Chondrocyte (in vitro differentiated cells): ENCODE measurements at places on chromosomes 2 and 18. TPM values are rescaled to one million over a fixed set of nuclear protein-coding genes. Genes with fewer than 3 reads are reported as not detected.

Gene CD302
- total RNA-seq = 6.0 to 10.6 TPM (median 6.4 TPM) in 3 replicates

- no peak for DNase-seq
- no peak overlapping the region for H3K4me3 ChIP-seq
- H3K27me3 ChIP-seq = peaks cover 4% of the 10 kb centered on the region
Observed at GRCh38 chr2:137435162-137435561, 529.1 kb upstream of the HNMT start.

- H3K27me3 ChIP-seq = no peaks in the 10 kb centered on the region
- peaks cover 2% of the 10 kb centered on the region for H3K36me3 ChIP-seq
- DNase-seq = no peak
- H3K27ac ChIP-seq = no peak overlapping the region
- H3K4me3 ChIP-seq = no peak overlapping the region
- no peaks in the 10 kb centered on the region for H3K4me1 ChIP-seq
Observed at GRCh38 chr2:139940686-139941085, 1160.5 kb upstream of the NXPH2 start.

- no peak overlapping the region for H3K4me3 ChIP-seq
- no peak overlapping the region for H3K27ac ChIP-seq
- DNase-seq = no peak
- no peaks in the 10 kb centered on the region for H3K27me3 ChIP-seq
Observed at GRCh38 chr18:27845897-27846296, 331.0 kb downstream of the CDH2 start.

Gene RTP5
- total RNA-seq = not detected in 3 replicates

DNA sequence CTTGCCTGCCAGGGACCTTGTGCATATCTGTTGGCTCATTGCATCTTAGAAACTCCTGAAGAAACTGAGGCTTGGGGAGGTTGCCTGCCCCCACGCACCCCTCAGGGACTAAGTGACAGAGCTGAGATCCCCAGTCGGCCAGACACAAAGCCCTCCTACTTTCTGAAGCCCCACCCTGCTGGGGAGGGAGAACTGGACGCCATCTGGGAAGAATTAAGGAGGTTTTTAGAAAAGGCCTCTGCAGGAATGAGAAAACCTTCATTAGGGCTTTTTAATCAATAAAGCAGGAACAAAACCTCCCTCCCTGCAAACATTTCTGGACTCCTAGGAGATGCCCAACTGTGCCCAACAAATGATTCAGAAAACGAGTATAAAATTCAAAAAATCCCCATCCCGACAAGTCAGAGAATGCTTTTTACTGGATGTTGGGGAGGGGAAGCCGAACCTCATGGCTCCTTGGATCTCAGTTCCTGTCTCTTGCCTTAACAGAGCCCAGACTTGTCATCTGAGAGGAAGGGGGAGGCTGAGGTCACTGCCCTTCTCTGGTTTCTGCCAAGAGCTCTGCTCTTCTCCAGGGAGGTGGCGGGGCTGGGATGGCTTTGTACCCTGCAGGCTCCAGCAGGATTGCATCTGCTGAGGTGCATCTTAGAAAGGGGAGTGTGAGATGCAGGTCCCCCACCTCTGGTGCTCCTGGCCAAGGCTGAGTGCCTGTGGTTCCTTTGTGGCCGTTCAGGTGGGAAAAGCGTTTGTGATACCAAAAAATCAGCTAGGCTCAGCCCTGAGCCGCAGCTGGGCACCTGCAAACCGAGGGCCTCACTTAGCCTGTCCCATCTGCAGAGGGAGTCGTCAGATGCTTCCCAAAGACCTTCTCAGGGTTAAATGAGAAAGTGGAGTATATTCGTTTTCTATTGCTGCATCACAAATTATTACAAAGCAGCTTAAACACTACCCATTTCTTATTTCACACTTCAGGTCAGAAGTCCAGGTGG is 142.4 kb downstream of the ZFP36L2 start:
- peaks cover 76% of the 10 kb centered on the region for H3K4me1 ChIP-seq
- H3K4me3 ChIP-seq = no peak overlapping the region
- peak overlapping the region; percentile 92 for H3K27ac ChIP-seq
- no peaks in the 10 kb centered on the region for H3K36me3 ChIP-seq

DNA sequence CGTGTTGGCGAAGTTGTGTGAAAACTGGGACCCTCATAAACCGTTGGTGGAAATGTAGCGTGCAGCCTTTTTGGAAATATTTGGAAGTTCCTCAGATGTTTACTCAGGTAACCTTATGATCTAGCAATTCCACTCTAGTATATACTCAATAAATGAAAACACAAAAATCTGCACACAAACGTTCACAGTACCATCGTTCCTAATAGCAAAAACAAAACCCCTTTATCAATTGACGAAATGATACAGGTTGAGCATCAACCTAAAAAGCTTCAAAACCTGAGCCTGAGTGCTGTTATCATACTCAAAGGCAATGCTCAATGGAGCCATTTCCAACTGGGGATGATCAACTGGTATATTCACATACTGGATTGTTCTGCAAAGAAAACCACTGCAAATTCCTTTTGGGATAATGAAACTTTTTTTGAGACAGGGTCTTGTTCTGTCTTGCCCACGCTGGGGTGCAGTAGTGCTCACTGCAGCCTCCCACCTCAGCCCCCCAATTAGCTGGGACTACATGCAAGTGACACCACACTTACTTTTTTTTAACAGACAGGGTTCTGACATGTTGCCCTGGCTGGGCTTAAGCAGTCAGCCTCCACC is 777 bp upstream of the C18orf32 start:
- no peaks in the 10 kb centered on the region for H3K27me3 ChIP-seq
- H3K27ac ChIP-seq = peak overlapping the region; percentile 99
- peaks cover 36% of the 10 kb centered on the region for H3K36me3 ChIP-seq
- no peak for DNase-seq
- H3K4me3 ChIP-seq = peak overlapping the region; percentile 94
- H3K4me1 ChIP-seq = peaks cover 63% of the 10 kb centered on the region

DNA sequence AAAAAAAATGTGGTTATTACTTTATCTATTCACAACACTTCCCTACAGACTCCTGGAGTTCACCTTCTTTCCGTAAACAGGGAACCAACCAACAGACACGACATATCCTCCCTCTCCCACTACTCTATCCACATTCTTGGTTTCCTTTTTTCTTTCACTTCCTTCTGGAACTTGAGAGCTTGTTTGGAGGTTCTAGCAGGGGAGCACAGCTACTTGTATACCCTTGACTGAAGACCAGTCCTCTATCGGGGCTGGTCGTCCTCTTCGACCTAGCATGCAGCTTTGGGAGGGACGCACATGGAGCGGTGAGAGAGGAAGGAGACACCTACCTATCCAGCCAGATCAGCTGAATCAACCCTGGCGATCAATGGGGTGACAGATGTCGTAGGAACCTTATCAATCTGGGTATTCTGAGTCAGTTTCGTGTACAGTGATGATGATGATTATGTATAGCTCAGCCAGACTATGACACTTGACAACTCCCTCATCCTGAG is 43.5 kb upstream of the MSH2 start:
- H3K4me3 ChIP-seq = no peak overlapping the region
- H3K27me3 ChIP-seq = no peaks in the 10 kb centered on the region
- H3K4me1 ChIP-seq = peaks cover 14% of the 10 kb centered on the region
- H3K27ac ChIP-seq = no peak overlapping the region
- no peak for DNase-seq

- no peaks in the 10 kb centered on the region for H3K27me3 ChIP-seq
- H3K4me3 ChIP-seq = peak overlapping the region; percentile 97
- peak; percentile 90 for DNase-seq
- H3K27ac ChIP-seq = peak overlapping the region; percentile 100
Observed at GRCh38 chr2:70087702-70088597, 673 bp downstream of the PCBP1 start.

Gene FARP2
- 54.0 to 57.1 TPM (median 56.0 TPM) in 3 replicates for total RNA-seq

- no peak overlapping the region for H3K27ac ChIP-seq
- H3K36me3 ChIP-seq = no peaks in the 10 kb centered on the region
- peaks cover 3% of the 10 kb centered on the region for H3K4me1 ChIP-seq
- no peaks in the 10 kb centered on the region for H3K27me3 ChIP-seq
- DNase-seq = no peak
Observed at GRCh38 chr2:38789691-38790090, 11.7 kb downstream of the GEMIN6 start.

- no peaks in the 10 kb centered on the region for H3K4me1 ChIP-seq
- H3K36me3 ChIP-seq = peaks cover 12% of the 10 kb centered on the region
- H3K4me3 ChIP-seq = no peak overlapping the region
- H3K27me3 ChIP-seq = peaks cover 13% of the 10 kb centered on the region
- DNase-seq = no peak
Observed at GRCh38 chr2:241025639-241026038, 27.2 kb downstream of the SNED1 start.

Gene ARHGEF4
- 6.3 to 12.3 TPM (median 10.6 TPM) in 3 replicates for total RNA-seq

- H3K4me3 ChIP-seq = no peak overlapping the region
- peaks cover 4% of the 10 kb centered on the region for H3K4me1 ChIP-seq
- peaks cover 27% of the 10 kb centered on the region for H3K27me3 ChIP-seq
- H3K27ac ChIP-seq = no peak overlapping the region
Observed at GRCh38 chr18:43278355-43278754, 1.1 kb upstream of the SYT4 start.

DNA sequence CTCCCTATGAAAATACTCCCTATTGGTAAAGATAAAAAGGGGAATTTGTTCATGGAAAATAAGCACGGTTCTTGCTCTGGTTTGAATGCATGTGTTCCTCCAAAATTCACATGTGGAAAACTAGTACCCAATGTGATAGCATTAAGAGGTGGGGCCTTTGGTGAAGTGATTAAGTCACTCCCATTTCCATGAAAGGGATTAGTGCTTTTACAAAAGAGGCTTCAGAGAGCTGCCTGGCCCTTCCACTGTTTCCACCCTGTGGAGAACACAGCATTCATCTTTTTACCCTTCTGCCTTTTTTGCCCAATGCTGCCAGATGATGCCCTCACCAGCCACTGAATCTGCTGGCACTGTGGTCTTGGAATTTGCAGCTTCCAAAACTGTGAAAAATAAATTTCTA is 666.8 kb downstream of the ARHGAP15 start:
- H3K4me1 ChIP-seq = no peaks in the 10 kb centered on the region
- H3K27ac ChIP-seq = no peak overlapping the region
- no peak for DNase-seq
- no peaks in the 10 kb centered on the region for H3K36me3 ChIP-seq
- H3K27me3 ChIP-seq = no peaks in the 10 kb centered on the region

DNA sequence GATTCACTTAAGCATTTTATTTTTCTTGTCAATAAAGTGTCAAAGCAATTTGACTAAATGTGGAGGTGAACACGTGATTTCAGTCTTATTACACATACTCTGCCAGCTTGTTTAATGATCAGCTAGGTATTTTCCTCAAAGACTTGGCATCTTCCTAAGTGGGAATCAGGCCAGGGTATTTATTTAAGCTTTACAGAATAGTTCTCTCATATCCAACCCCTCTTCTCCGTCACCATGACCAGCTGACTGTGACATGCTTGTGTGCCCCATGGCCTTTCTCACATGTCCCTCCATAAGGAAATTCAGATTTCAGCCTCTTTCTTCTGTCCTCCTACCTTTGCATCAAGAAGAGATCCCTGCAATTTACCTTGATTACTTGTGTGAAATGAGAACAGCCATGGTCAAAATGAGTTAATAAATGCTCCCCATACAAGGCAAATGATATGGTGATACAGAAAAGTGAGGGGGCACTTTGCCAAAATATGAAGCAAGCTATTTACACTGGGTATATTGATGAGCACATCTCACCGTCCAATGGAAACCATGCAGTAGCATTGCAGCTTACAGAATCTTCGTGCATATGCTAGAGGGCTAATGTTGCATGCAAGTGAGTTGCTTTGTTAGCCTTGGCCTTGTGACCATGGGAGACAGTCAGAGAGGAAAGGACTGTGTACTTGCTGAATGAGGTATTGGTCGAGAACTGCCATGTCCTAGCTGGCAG is 202.2 kb downstream of the RNF152 start:
- H3K27ac ChIP-seq = no peak overlapping the region
- no peaks in the 10 kb centered on the region for H3K4me1 ChIP-seq
- H3K36me3 ChIP-seq = no peaks in the 10 kb centered on the region
- DNase-seq = no peak

Gene LRRC30
- not detected in 3 replicates for total RNA-seq

DNA sequence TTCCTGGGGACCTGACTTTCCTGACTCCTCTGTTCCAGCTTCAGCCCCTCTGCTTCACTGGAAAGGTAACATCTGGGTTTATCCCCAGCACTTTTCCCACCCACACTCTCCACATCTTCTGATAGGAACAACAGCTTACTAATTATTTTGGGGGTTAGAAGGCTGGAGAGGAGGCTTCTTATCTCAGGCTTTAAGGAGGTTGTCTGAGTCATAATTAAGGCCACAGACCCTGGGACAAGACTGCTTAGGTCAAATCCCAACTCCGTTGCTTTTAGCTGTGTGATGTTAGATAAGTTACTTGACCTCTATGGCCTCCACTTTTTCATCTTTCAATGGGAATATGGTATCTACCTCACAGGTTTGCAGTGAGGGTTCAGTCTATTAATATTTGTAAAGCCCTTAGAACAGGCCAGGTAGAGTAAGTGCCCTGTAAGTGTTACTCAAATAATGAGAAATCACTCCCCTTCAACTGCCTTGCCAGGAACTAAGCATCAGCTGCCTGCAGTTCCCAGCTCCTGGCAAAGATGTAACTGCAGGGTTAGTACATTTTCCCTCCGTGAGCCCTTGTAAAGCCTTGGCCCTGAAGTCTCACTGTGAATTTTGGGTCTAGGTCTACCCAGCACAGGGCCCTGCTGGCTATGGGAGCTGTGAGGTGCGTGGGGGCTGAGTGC is 123.6 kb downstream of the MTX2 start:
- H3K27ac ChIP-seq = no peak overlapping the region
- no peak overlapping the region for H3K4me3 ChIP-seq
- peaks cover 2% of the 10 kb centered on the region for H3K36me3 ChIP-seq

Gene TCF7L1
- total RNA-seq = 18.9 to 35.0 TPM (median 34.1 TPM) in 3 replicates

DNA sequence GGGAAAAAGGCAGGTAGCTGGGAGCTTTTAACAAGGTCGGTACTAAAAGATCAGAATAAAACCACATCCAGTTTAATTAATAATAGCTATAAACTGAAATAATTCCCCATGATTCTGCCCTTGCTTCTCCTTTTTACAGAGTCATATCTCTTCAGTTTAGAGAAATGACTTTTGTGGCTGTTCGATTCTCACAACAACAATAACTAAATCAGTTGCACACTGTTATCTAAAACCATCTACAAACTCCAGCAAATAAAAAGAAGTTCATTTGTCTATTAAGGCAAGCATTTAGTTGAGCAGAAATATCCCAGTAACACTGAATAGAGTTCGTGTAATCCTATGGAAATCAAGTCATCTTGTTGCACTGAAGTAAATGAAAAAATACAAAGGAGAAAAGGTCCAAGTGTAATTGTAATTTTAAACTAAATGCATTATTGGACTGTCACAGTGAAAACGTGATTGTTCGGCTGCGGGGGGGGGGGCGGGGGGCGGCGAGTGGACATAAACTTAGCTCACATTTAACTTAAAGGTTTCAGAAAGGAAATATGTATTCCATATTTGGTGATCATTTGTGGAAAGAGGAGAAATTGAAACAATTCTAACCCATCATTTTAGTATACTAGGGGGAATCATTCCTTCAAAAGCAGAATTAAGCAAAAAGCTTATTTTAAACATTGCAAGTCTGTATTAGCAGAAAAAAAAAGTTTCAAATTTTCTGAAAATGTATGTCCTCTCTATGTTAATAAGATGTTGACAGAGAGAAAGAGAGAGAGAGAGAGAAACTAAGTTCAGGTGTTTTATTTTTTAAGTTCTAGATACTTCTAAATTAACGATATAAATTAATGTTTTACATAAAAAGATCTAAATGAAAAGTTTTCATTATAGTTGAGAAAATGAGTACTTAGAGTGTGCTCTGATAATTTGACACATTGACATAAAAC is 144.5 kb downstream of the MEIS1 start:
- H3K4me3 ChIP-seq = no peak overlapping the region
- no peak overlapping the region for H3K27ac ChIP-seq
- peaks cover 44% of the 10 kb centered on the region for H3K27me3 ChIP-seq
- peaks cover 24% of the 10 kb centered on the region for H3K4me1 ChIP-seq
- H3K36me3 ChIP-seq = no peaks in the 10 kb centered on the region

Gene KIAA2012
- not detected in 3 replicates for total RNA-seq
